Activated T-cell treated with anti-CD3 and anti-CD28 coated beads, Interleukin-2, amount 50 U/mL, for 24 hours (primary cell): ENCODE measurements at places on chromosomes 7 and 10.

DNA sequence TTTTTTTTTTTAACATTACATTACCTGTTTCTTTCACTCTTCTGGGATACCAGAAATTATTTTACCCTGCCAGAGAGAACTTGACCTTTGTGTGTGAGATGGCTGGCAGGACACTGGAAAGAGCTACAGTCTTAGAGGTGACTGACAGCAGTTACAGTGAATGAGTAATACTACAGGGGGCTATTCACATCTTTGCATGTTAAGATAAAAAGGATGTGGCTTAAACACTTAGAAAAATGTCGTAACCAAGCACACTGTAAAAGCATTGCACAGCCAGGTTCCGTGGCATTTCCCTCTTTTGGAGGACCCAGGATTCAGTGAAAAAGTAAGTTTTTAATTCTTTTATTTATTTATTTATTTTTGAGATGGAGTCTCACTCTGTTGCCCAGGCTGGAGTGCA, 18.8 kb upstream of the TBC1D12 start:
- no peak for DNase-seq

DNA sequence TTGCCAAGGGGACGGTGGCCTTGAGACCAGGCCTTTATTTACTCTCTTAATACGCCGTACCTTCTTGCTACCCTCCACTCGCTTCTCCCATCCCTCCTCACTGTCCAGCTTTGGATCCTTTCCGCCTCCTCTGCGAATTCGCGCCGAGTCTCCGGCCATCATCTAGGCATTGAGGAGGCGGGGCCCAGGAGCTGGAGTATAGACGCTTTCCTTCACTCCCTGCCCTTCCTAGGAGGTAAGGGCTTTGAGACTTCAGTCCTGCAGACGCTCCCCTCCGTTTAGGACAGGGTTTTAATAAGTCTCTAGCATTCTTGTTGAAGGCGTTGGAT, 538 bp downstream of the TFAM start:
- no peak for DNase-seq

DNA sequence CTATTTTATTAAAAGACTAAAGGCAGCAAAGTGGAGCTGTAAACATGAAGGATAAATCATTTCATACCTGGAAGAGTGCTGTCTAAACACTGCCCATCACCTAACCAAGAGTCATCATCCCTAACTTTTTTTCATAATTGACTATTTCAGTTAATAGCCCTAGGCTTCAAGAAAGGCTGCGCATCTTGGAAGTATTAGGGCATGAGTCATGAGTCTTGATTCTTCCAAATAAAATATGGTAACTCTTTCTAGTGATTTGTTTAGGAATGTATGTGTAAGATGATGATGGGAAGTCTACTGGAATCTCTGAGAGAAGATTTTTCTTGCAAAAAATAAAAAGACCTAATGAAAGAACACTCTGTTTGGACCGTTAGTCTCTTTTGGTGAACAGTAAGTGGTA, 207.7 kb upstream of the AHR start:
- DNase-seq = no peak

- DNase-seq = peak; percentile 77
These were observed 4.1 kb downstream of the KCNIP2 start for GRCh38 chr10:101839416-101840063.

DNA sequence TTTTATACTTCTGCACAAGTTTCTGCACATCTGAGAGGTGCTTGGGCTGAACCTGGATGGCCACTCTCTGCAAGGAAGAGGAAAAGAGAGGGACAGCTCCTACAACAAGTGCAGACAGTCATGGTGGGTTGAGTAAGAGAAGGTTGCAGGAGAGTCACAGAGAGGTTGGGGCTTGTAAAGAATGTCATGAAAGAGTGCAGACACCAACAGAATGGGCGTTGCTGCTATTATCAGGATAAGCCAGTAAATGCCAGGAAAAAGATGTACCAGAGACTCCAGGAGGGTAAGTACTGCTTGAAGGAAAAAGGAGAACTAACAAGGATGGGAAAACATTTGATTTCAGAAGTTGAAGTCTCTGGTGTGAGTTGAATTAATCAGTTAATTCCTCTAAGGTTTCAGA, 77.8 kb upstream of the NRP1 start:
- no peak for DNase-seq

DNA sequence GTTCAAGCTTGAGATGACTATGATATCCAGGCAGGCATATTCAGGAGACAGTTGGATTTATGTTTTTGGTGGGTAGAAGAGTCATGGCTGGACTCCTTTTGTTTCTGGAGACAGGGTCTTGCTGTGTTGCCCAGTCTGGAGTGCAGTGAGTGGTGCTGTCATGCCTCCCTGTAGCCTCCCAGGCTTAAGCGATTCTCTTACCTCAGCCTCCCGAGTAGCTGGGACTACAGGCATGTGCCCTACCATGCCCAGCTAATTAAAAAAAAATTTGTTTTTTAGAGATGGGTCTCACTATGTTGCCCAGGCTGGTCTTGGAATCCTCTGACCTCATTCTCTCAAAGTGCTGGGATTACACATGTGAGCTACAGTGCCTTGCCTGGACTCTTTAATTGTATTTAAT, 62.0 kb downstream of the ADK start:
- no peak for DNase-seq
